Stimulated activated CD8-positive, alpha-beta memory T cell treated with anti-CD3 and anti-CD28 coated beads, Interleukin-7, amount 100 ng/mL, for 4 hours (primary cell): ENCODE measurements at places on chromosomes 2 and 18.

- no peak for DNase-seq
These were observed 45.3 kb downstream of the RBKS start for GRCh38 chr2:27844821-27845255.

DNA sequence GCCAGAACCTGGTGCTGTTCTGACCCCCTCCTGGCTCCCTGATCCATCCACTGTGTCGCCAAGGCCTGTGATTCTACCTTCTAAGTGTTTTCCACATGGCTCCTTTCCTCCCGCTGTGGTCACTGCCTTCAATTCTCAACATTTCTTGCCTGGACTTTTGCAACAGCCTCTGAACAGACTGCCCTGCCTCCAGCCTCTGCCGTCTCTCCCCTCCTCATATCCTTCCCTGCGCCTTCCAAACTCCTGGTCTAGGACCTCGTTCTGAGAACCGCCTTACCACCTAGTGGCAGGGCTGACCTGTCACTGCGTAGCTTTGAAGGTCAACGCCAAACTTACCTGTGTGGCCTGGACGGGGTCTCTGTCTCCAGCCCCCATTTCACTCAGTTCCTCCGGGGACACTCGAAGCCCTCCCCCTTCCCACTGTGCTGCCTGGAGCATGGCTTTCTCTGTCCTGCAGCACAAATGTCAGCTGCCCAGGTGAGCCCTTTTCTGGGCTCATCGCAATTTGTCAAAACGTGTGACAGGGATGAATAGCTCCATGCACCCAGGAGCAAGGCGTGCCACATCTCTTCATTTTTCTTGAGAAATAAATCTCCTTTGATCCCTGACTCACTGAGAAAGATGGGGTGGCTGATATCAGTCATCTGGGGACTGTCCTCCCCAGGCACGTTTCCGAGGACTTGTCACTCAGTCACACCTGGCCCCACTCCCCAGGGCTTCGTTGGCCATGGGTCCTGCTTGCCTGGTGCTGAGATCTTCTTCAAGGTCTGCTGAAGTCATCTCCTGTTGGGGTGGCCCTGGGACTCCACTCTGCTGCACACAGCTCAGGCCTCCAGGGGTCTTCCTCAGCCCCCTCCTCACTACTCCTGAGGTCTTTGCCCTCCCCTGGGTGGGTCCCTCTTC is 46.7 kb downstream of the LDLRAD4 start:
- DNase-seq: no peak

DNA sequence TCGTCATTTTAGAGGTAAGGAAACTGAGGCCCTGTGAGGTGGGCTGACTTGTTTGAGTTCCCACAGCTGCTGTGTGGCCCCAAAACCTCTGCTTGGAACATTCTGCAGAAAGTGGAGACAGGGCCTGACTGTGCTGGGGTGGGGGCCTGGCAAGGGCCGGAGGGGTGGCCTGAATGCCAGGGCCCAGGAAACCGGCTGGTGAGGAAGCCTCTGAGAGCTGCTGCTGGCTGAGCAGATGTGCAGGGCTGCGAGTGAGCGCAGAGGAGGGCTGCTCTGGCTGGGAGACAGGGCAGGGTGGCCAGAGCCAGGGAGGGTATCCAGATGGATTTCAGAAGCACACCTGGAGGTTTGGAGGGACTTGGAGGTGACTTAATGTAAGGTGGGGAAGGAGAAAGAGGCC is 29.9 kb upstream of the INHBB start:
- DNase-seq: no peak

DNA sequence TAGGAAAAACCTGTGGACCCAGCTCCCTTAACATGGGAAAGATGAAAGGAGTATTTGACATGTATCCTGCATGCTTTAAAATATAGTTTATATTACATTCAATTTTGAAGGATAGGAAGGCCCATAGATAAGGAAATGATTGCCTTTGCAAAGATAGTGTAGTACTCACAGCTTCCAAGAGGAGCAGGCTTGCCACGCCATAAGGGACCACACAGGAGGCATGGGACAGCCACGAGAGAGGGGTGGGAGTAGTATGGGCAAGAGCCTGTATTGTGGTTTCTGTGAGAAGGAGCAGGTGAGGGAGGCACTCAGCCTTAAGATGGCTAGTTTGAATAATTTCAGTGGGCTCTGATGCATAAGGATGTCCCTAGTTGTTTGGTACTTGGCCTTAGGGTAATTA is 740.3 kb downstream of the SATB2 start:
- no peak for DNase-seq

DNA sequence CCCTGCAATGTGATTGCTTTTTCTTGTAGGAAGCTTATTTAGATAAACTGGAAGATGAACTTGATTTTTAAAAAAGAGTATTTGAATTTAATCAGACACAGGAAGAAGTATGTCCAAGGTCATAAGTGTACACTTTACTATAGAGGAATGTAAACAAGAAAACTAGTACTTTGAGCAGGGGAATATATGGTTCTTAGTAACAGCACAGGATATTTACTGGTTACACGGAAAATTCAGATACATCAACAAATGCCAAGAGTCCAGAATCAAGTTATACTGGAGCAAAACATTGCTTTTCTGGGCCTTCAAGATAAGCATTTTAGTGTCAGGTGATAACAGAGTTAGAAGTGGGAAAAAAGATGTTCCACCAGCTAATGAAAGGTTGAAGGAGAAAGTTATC is 75.5 kb downstream of the EFEMP1 start:
- DNase-seq: no peak

GRCh38 chr18:2978661-2979106 is 34.3 kb downstream of the LPIN2 start:
- no peak for DNase-seq

GRCh38 chr2:56757884-56758545 is 574.2 kb downstream of the CCDC85A start:
- DNase-seq: no peak

DNA sequence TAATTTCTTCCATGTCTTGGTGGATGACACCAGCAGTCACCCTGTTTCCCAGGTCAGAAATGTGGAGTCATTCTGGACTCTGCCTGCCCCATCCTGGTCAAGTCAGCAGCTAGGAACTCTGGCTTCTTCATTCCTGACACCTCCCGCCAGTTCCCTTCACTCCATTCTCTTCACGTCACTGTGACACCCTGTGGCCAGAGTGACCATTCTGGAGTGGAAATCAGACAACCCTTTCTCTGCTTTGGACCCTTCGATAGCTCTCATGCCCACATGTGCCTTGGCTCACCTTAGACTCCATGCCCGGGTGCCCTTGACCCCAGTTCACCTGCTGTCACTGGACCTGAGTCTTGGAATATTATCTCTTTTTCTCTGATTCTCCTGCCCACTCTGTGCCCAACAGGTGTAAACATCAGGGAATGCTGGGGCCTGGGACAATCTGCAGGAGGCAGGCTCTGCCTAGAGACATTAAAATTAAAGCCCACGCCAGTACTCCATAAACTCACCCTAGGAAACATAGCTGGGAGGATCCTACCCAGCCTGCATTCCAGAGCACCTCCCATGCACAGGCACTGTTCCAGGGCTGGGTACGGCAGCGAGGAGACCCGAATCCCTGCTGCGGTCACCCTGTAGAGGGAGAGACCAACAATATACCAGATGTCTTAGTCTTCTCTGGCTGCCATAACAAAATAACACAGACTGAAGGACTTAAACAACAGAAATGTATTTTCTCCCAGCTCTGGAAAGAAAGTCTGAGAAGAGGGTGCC is 41.1 kb upstream of the FAHD2A start:
- no peak for DNase-seq

DNA sequence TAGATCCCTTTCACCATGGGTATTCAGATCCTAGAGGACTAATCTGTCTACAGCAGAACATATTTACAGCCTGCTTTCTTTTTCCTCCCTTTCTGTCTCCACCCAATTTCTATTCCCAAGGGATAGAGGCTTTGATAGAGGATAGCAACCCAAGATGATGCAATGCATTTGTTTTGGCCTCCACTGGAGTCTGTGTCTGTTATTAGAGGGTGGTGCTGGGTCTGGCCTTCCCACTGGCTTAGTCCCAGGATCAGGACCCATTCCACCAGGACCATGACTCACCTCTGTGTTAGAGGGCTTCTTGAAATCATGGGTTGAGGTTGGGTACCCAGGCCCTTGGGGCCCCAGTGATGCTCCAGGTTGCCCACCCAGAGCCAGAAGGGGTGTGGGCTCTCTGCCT is 239.7 kb upstream of the TNP1 start:
- DNase-seq: no peak

DNA sequence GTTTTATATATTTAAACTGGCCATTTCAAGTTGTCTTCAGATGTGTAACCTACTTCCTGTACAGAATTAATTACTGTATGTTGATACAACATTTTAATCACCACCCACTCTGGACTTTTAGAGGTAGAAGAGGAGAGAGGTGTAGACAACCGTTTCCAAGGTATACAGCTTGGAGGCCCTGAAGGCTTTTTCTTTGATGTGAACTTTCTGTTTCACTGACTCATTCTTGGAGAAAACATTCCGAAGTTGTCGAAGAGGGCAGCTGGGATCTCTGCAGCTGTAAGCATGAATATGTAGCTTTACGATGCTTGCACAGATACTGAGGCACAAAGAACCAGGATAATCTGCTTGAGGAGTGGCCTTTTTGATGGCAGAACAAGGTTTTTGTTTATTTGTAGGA is 137.0 kb downstream of the NCKAP5 start:
- DNase-seq: no peak
